ENCODE measurements at places on chromosomes 12 and 14.
A peak's percentile ranks its signal among the peaks of the same experiment; 100 is the strongest.

GRCh38 chr14:76203086-76204001 lies 51.6 kb downstream of the GPATCH2L start:
- DNase-seq, result no peak

DNA sequence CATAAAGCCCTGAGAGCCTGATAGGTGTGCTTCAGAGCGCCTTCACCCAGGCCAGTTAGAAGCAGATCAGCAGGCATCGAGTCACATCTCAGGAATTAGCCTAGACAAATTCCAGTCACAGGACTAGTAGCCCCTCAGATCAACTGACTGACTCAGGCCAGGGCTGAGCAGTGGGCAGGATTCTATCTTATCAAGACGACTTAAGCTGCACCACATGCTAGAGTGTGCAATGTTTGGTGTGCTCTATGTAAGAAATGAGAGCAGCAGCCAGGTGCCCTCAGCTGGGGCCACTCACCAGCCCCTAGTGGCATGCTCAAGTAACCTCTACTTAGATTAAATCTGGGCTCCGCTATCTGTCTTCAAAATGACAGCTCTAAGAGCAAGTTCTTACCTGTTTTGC lies 19.7 kb upstream of the NGB start:
- DNase-seq, result no peak

GRCh38 chr14:61636779-61637178 lies 58.5 kb upstream of the HIF1A start:
- no peak for DNase-seq

- no peak for DNase-seq
These were observed 10.5 kb downstream of the PLD4 start for GRCh38 chr14:104935026-104935650.

GRCh38 chr12:19994968-19995367 lies 373.4 kb upstream of the PDE3A start:
- DNase-seq, result no peak

- DNase-seq, result no peak
These were observed 11.5 kb downstream of the AK7 start for GRCh38 chr14:96403409-96403808.

DNA sequence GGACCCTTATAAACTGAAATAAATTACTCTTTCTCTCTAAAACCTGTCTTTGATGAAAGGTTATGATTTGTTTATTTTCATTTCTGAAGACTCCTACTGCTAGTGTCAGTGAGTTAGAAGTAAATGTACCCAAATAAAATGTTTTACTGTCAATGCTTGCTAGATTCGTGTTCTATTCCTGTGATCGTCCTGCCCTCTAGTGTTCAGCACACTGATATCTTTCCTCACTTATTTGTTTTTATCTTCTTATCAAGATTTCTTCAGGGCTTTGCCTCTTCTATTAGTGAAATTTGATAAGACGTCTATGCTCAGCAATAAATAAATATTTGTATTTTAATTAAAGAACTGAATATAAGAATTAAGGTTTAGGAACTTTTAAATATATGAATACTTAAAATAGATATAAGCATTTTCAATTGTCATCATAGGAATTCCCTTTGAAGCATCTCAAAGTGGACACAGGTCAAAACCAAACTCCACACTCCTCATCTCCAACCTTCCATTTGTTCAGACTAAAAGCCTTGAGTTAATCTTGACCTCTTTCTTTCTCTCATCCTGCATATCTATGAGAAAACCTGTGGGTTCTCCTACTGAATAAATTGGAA lies 75.8 kb downstream of the C12orf50 start:
- no peak for DNase-seq

- no peak for DNase-seq
These were observed 825.3 kb upstream of the FLRT2 start for GRCh38 chr14:84704601-84705000.

GRCh38 chr14:79613625-79614024 lies 597.7 kb downstream of the DIO2 start:
- DNase-seq, result no peak

- DNase-seq, result peak; percentile 70
These were observed at the start of gene ETNK1 for GRCh38 chr12:22624870-22625761. TSS of gene ETNK1 (plus strand) at chr12:22625171. CDS start at chr12:22625431, 260 bp downstream.

- DNase-seq, result no peak
These were observed 25.3 kb downstream of the TMEM117 start for GRCh38 chr12:43861015-43861839.

DNA sequence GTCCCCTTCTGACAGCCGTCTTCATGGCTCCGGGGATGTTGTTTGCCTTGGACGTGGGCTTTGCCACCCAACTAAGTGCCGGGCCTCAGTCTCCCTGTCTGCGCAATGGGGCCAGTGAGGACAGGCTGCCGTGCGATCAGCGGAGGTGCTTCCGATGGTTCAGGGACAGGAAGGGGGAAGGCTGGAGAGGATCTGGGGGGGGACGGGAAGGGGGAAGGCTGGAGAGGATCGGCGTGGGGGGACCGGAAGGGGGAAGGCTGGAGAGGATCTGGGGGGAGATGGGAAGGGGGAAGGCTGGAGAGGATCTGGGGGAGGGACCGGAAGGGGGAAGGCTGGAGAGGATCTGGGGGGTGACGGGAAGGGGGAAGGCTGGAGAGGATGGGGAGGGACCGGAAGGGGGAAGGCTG lies 3.4 kb downstream of the MMP17 start:
- DNase-seq, result no peak
